DMS153 (cell line): ENCODE measurements at places on chromosomes 13 and 19.

DNA sequence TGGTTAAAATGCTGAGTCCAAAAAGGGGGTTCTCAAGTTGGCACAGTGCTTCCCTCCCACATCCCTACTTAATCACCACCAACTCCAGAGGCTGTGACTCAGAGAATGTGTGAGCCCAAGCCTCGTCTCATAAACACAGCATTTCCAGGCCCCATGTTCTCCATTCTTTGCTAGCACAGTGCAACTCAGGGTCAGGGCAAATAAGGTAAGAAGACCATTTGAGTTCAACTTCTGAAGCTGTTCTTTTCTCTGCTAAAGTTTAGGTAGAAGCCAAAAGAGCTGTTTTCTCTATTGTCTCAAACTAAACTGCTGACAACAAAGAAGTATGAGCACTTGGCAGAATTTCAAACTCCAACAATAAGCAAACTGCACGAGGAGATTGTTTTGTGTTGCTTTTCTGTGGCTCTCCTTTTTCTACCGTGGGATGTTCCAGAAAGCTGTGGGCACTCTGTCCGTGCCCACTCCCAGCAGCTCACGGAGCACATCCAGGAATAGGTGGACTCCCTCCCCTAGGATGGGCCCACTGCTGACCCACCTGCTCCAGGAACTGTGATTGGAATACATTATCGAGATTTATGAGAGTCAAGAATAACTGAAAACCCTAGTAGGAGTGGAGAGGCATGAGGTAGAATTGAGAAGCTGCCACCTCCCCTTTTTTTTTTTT is 494.3 kb downstream of the COG6 start:
- no peak for DNase-seq

DNA sequence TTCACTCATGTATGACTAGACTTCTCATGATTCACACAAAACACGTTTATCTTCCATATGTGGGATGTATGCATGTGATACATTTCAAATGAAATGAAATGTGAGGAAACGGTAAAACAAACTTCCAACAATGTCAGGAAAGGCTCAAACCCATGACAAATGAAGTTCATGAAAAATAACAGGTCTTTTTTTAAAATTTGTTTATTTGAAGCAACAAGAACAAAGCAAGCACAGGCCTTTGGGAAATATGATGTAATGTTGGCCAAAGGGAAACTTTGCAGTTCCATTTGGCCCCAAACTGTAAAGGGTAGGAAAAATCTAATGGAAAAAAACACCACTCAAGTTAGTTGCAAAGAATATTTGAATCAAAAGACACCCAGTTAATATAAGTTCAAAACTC is 463.8 kb upstream of the ARGLU1 start:
- no peak for DNase-seq

DNA sequence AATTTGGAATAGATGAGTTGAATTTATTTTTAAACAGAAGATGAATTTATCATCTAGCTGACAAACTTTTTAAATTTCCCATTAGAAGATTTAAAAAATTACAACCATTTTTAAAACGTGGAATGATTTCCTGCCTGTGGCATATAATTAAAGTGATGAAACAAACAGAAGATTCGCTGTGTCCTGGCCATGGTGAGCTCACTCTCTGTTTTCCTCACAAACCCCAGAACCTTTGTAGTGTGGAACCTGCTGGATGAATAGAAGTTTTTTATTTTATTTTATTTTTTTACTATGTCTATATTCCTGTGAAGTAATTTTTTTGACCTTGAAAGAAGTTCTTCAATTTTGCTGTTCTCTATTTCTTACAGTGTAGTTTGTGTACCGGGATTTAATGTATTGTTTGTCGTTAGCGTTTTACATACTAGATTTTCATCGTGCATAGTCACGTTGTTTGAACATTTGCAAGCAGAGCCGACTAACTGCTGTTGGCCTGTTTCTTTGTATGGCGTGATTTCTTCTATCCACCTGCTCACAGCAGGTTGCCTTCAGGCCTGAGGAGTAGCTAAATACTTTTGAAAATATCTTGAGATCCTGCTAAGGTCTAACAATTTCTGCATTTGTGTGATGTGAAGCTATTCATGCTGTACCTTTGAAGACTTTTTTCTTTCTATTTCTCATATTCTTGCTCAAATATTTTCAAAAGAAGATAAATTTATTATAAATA is 149.2 kb downstream of the GGACT start:
- DNase-seq = no peak

DNA sequence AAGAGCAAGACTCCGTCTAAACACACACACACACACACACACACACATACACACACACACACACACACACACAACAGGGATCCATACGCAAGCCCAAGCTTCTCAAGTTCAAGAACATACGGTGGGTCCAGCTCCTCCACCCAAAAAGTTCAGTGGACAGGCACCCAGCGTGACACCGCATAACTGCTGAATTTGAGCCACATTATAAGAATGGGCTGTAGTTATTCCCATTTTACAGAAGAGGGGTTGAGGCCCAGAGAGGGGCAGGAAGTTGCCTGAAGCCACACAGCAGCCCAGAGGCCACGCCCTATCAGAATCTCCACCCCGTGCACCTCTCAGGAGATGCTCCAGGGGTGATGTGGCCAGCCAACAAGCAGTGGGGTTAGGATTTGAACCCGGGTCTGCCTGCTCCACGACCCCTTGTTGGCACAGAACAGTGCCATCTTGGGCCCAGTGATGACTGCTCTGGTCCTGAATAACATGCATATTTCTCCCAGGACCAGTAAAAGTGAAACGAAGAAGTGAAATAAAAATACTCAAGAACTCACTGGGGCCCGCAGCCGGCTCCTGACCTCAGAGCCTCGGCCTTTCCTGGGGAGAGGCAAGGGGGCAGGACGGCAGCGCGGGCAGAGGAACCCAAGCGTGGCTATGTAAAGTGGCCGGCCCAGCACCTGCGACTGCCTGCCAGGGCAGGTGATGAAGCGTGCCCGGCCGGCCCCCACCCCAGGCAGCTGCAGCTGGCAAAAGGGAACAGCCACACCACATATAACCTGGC is 61.9 kb downstream of the AP1M1 start:
- DNase-seq = no peak

GRCh38 chr19:48351341-48351752 is 12.4 kb downstream of the TMEM143 start:
- DNase-seq = no peak

GRCh38 chr13:33624740-33625139 is 193.2 kb upstream of the RFC3 start:
- DNase-seq = no peak

GRCh38 chr13:27712421-27712820 is 79.9 kb upstream of the GSX1 start:
- DNase-seq = peak; percentile 33

GRCh38 chr13:66927562-66927961 is 302.6 kb downstream of the PCDH9 start:
- no peak for DNase-seq

- DNase-seq = no peak
Measured at GRCh38 chr19:28397306-28397705, 815.6 kb downstream of the UQCRFS1 start.

- no peak for DNase-seq
Measured at GRCh38 chr13:33617055-33617454, 200.9 kb upstream of the RFC3 start.

DNA sequence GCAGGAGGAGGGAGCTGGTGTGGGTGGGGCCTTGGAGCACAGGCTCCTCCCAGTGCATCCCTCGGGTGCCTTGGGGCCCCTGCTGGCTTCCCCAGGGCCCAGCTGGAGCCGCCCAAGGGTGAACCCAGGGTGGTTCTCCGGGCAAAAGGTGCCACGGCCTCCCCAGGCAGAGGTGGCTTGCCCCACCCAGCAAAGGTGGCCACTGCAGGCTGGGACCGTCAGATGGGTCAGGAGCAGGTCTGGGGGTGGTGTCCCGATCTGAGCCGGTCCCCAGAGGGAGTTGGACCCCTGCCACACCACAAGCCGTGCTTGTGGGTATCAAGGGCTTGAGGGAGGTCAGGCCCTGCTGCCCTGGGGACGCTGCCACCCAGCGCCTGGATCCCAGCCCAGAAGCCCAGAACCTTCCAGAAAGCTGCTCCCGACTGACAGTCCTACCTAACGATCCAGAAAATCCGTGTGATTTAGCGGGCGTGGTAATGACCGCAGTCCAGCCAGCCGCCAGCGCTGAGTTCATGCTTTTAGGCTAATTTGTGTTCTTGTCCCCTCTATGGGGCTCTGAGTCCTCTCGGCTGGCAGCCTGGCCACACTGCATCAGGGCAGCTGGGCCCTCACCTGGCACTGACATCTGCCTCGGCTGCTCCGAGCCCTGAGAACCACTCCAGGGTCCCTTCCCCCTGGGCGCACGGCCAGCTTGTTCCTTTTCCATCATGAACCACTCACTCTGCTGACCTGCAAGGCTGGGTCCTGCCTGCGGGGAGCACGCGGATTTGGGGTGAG is 5.0 kb upstream of the GRIN3B start:
- DNase-seq = no peak

- DNase-seq = no peak
Measured at GRCh38 chr19:28497137-28497536, 715.8 kb downstream of the UQCRFS1 start.

GRCh38 chr13:46475541-46475991 is 77.4 kb upstream of the LRCH1 start:
- DNase-seq = no peak

DNA sequence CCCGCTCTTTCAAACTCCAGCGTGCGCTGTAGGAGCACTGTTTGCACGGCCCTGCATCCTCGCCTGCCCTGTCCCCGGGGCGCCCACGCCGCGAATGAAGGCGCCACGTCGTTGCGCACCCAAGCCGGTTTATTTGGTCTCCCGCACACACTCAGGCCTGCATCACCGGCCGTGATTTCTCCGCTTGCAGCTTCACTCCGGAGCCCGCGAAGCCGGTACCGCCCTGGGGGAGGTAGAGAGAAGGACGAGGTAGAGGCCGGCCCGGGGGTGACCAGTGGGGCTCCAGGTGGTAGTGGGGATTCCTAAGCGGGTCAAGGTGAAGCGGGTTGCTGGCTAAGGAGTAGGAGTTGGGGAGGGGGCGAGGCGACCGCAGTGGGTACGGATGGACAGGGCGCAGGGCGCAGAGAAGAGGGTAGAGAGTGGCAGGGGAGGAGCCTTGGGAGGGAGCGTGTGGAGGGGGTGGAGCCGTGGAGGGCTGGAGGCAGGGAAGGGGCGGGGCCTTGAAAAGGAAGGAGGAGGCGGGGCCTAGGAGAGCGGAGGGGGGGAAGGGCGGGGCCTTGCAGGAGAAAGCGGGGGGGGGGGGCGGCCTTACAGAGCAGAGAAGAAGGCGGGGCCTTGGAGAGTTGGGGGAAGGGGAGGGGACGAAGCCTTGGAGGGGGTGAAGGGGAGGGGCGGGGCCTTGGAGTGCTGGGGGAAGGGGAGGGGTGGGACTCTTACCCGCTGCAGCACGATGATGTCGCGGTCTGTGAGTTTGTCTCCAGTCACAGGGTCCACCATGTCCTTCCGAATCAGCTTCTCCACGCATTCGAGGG is 24.6 kb downstream of the NOSIP start:
- no peak for DNase-seq

DNA sequence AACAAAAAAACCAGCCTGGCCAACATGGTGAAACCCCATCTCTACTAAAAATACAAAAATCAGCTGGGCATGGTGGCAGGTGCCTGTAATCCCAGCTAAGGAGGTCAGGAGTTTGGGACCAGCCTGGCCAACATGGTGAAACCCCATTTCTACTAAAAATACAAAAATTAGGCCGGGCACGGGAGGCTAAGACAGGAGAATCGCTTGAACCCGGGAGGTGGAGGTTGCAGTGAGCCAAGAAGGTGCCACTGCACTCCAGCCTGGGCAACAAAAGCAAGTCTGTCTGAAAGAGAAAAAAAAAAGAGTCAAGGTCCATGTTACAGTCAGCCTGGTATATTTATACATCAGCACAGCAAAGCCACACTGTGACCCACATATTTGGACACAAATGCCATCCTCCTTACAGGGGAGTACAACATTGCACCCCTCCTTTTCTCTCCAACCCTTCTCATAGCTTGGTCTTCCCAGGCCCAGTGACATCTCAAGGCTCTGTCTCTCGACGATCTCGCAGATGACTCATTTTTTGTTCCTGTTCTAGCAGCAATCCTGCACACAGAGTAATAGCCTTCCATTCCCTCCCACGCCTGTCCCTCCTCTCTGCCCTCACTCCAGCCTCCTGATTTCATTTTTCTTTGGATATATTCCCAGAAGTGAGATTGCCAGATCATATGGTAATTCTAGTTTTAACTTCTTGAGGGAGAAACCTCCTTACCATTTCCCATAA is 21.0 kb upstream of the DPP9 start:
- no peak for DNase-seq

GRCh38 chr19:17576758-17577456 is 21.5 kb downstream of the COLGALT1 start:
- DNase-seq = no peak
